Esophagus squamous epithelium (tissue), 5 donors: ENCODE measurements at places on chromosomes 5 and 9.

DNA sequence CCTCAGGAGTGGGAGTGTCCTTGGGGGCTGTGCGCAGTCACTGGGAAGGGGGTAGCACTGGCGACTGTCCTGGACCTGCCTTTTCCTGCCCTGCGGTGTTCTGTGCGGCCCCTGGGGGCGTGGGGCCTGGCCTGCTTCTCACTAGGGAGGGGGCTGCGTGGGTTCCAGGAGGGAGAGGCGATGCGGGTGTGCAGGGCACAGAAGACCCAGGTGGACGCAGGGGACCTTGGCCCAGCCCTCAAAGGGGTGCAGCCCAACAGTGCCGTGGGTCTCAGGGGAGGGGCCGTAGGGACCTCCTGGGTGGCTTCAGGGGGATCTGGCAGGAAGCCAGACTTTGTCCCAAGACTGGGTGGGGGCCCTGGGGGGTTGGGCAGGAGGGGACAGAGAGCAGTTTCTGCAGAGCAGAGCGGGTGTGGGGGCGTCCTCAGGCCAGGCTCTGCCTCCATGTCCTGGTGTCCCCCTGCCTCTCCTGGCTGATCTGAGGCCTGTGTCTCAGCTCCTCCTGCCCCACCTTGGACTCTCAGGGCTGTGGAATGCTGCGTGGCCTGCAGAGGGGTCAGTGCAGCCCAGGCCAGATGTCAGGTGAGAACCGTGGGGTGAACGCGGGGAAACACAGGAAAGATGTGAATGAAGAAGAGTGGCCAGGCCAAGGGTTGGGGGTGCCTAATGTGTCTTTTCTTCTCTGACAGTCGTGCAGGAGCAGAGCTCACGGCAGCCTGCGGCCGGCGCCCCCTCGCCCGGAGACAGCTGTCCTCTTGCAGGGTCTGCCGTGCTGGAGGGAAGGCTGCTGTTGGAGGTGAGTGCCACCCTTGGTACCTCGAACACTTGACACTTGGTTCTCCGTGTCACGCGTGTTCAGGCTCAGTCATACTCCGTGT lies 54.6 kb downstream of the AHRR start:
- DNase-seq, result no peak

GRCh38 chr9:64773491-64773931 lies 511.5 kb downstream of the FOXD4L5 start:
- DNase-seq, result no peak

DNA sequence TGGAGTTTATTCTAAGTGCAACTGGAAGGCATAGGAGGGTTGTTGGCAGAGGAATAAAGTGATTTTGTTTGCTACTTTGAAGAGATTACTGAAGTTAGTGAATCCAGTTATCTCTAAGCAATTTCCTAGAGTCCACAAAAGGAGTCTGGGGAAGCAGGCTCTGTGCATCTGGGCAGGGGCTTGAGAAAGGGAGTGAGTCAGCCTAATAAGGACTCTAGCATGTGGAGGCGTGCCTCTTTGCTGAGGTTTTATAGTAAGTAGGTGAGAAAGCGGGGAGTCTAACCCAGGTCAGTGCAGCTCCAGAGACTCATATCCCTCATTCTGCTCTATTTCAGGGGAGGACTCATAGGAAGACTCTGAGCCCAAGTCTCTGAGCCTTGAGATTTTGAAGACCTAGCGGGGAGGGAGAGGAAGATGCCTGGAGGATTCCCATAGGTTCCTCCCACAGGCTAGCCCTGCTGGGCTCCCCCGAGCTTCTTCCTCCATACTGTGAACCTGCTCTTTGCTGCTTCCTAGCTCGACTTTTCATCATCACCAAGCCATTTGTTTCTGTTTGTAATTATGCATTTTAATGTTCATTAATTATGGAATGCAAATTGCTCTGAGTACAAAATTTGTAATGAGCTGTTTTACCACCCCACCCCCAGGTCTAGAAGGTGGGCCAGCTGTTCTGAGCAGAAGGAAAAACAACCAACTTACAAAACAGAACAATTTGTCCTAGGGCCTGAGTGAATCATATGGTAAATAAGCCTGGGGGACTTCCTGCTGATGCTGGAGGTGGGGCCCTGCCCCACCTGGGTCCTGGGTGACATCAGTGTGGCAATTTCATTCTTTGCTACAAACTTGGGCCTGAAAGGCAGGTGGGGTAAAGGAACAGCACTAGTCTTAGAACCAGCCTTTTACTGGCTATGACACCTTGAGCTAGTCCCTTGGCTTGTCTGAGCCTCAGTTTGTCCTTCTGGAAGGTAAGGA lies 150.2 kb downstream of the TRIM32 start:
- no peak for DNase-seq

- no peak for DNase-seq
Observed at GRCh38 chr5:4875942-4876341, 264.2 kb upstream of the ADAMTS16 start.
